Stimulated activated CD8-positive, alpha-beta memory T cell treated with anti-CD3 and anti-CD28 coated beads, Interleukin-15, amount 100 ng/mL, for 1 hour (primary cell): ENCODE measurements at places on chromosomes 12 and 14.

GRCh38 chr12:106157802-106158201 lies 19.0 kb upstream of the NUAK1 start:
- no peak for DNase-seq

DNA sequence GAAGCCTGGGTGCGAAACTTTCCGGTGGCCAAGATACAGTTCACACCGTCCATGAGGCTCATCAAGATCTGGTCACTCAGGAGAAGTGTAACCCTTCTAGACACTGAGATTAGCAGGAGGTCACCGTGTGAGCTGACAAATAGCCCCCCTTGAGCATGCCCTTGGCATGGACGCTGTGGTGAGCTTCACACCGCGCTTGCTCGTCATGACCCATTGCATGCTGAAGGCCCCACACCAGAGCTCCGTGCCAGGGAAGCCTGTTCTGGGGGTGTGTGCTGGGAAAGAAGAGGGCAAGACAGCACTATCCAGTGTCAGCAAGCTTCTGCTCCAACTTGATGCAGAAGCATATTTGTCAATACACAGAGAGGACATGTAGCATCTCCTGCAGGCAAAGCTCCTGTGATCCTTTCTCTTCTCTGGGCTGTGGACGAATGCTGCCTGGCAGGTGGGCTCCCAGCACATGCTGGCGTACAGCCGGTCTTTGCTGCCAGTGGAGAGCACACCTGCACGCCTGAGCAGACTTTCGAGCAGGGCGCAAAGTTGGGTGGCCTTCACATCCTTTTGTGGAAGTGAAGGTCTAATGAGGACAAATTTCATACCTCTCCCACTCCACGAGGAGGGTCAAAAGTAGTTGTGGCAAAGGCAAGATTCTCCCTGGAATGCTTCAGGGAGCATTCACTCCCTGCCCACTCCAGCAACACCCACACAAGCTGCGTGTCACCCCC lies 126.9 kb upstream of the FKBP4 start:
- DNase-seq, result no peak

GRCh38 chr14:23877111-23877510 lies 76.5 kb upstream of the DHRS4 start:
- no peak for DNase-seq

DNA sequence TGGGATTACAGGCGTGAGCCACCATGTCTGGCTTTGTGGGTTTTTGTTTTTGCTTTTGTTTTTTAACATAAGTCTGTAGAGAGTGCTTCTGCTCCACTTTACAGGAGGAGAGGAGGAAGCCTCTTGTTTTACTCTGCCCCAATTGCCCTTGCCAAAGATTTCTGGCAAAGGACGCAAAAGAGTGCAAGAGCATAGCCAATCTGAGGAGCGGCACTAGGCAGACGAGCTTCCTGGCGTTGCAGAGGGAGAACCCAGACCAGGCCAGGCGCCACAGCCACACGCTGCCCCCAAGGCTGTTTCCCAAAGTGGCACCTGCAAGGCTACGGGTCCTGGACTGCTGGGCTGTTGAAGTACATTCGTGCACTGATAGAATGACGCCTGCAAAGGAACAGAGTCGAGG lies 96.2 kb downstream of the BBS10 start:
- no peak for DNase-seq

DNA sequence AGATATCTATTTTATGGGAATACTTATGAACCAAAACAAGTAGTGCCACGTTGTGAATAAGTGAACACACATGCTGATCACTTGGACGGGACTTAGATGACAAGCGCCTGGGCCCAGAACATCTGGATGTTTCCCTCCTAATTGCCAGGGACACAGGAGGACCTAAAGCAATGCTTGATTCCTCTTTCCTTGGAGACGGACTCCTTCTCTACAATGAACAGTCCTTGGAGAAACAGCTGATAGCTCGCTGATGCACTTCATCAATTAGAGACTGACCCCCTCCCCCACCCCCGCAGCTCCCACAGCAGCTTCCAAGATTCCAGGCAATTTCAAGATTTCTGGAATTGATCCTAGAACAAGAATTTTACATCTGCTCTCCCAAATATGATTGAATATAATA lies 86.4 kb downstream of the ST8SIA1 start:
- no peak for DNase-seq

DNA sequence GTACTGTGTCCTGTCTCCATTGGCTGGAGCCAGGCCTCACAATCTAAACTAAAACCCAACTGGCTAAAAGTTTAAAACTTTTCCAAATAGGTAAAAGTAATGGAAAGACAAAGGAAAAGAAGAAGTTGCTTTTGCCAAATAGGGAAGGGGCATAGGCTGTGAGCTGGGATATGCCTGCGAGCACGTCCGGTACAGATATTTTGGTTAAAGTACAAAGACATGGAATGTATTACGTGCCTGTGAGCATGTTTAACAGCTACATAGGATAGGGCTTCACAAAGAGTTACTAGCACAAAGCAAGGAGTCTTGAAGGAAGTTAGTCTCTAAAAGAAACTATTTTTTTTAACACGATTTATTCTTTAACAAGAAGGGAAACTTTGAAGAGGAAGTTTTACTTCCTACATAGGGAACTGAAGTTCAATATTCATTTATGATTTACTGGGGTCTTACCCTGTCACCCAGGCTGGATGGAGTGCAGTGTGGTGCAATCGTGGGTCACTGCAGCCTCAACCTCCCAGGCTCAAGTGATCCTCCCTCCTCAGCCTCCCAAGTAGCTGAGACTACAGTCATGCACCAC lies 41.9 kb upstream of the INF2 start:
- DNase-seq, result no peak

DNA sequence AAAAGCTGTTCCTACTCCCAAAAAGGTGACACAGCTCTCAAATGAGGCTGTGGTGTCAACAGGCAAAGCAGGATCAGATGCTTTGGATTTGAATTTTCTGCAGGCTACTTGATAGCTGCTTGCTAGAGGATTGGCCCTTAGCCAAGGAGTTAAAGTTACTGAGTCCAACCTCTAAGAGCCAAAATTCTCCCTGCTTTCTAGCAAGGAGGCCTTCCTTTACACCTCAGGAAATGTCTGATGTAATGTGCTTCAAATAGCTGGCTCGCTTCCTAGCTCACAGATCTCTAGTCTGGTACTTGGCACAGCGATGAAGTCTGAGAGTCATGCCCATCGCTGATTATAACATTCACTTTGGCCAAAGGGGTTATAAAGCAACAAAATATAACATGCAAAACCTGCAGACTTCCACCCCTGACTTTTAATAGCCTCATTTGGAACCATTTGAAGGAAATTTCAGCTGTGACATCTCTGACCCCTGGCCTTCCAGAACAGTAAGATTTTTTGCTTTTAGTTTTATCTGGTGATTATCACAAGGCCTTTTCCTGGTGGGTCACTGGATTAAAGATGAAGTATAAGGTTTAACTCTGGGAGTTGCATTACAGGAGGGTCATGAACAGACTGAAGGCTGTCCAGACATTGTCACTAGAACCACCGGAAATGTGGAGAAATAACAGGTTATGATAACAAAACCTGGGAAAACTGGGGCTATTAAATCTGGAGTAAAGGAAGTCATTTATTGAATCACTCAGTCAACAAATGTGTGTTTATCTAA lies 189.7 kb downstream of the EPS8 start:
- no peak for DNase-seq

DNA sequence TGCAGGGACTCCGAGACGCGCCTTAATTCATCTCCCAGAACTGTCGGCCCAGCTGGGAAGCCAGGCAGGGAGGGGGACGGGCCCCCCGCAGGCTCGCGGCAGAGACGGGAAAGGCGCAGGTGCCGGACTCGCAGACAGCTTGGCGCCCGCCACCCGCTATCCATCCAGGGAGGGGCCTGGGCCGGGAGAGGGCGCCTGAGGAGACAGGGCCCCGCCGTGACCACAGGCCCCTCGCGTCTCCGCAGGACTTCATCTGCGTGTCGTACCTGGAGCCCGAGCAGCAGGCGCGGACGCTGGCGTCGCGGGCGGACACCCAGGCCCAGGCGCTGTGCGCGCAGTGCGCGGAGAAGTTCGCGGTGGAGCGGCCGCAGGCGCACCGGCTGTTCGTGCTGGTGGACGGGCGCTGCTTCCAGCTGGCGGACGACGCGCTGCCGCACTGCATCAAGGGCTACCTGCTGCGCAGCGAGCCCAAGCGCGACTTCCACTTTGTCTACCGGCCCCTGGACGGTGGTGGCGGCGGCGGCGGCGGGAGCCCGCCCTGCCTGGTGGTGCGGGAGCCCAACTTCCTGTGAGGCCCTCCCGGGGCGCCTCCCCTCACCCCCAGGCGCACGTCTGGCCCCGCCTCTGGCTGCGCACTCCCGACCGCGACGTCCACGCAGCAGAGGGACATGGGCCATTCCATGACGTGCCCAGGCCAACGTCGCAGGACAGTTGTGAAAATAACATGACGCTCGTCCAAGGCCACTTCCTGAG lies 60.6 kb downstream of the LGMN start:
- no peak for DNase-seq

DNA sequence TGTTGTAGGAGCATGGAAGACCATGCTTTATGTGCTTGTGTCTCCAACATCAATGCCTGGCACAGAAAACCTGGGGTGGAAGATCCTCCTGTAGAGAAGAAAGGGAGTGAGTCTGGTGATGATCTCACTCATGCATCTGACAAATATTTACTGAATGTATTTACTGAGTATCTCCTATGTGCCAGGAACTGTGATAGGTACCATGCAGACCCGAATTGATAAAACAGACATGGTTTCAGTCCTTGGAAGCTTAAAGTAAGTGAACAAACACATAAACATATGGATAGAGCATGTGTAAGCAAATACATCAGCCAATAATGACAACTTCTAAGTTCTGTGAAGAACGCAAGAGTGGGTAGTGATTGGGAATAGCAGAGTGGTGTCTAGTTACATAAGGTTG lies 117.0 kb upstream of the CCDC198 start:
- no peak for DNase-seq

DNA sequence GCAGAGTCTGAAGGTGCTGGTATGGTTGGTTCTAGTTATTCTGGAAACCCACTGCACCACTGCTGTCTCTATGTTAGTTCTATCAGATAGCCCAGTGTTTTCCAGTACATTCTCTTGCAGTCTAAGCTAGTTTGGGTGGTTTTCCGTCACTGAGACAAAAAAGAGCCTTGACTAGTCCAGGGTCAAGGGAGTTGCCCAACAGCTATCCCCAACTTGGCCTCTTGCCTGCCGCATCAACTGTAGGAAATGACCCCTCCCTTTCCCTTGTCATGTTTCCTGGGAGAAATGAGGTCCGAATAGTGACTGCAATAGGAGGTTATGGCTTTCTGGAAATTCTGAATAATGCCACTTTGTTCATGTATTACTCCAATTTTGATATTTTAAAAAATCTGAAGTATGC lies 160.4 kb downstream of the EFCAB11 start:
- no peak for DNase-seq

DNA sequence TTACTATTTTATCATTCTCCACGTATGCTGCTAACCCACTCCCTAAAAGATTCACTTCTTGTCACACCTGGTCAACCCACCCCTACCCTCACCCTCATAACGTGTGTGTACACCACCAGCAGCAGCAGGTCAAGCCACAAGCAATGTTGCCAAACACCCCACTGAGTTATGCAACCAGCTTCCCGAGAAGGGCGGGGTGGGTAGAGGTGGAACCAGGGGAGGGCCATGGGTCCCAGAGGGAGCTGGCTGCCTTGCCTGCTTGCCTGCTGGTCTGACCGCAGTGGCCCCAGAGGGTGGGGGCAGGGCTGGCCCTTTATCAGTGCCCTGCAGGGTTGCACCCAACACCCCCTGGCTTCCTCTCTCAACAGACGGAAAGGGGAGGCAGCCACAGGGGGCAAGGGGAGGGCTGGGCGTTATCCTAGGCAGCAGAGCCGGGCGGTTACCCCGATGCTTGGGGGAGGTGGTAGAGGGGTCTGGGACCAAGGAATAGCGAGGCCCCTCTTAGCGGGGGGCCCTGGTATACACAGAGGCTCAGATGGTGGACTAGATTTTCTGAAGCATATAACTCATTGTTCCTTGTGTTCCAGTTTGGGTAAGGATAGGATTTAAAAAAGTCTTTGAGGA lies 3.5 kb upstream of the NFE2 start:
- no peak for DNase-seq

GRCh38 chr12:96084624-96085023 lies 49.2 kb upstream of the LTA4H start:
- DNase-seq, result no peak

- DNase-seq, result no peak
Measured at GRCh38 chr12:56387152-56387736, 24.6 kb upstream of the APOF start.

DNA sequence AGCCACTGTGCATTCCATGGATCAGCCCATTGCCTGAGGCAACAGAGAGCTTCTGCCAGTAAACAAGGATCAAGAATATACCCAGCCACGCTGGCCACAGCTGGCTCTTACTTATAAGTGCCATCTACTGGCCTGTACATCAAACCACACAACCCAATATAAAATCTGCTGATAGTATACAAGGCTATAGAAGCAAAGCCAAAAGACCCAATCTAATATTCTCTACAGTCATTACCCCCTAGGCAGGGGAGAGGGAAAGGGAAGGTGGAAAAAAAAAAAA lies 4.4 kb upstream of the FAM186B start:
- DNase-seq, result no peak
